ENCODE measurements at places on chromosomes 4 and X. TPM values are rescaled to one million over a fixed set of nuclear protein-coding genes. Genes with fewer than 3 reads are reported as not detected.

The NWD2 gene
- not detected for total RNA-seq

The INTS6L gene
- total RNA-seq, result 15.4 TPM

The P2RY8 gene
- under 0.01 TPM for total RNA-seq

The KLB gene
- not detected for total RNA-seq

The FMR1NB gene
- total RNA-seq, result not detected

The MAGEA11 gene
- total RNA-seq, result not detected

The CENPI gene
- 15.8 TPM for total RNA-seq

The ADH1C gene
- not detected for total RNA-seq

The AR gene
- total RNA-seq, result 2.1 TPM

The PSAPL1 gene
- not detected for total RNA-seq

The DGAT2L6 gene
- not detected for total RNA-seq

The SERTM2 gene
- 0.05 TPM for total RNA-seq

The MND1 gene
- total RNA-seq, result 1.8 TPM

The L1CAM gene
- 0.59 TPM for total RNA-seq

The TBX22 gene
- total RNA-seq, result not detected

The UGT2B17 gene
- not detected for total RNA-seq

The SPON2 gene
- 55.5 TPM for total RNA-seq

The HTR2C gene
- total RNA-seq, result not detected

The STPG2 gene
- 0.05 TPM for total RNA-seq

The ASMT gene
- total RNA-seq, result not detected

The BGN gene
- 34.1 TPM for total RNA-seq

The SPACA5 gene
- not detected for total RNA-seq

The NUDT11 gene
- 10.7 TPM for total RNA-seq

The USP51 gene
- total RNA-seq, result 1.5 TPM

The RNF128 gene
- 29.3 TPM for total RNA-seq

The RBM47 gene
- total RNA-seq, result 3.2 TPM

The PPP1R3F gene
- total RNA-seq, result 7.1 TPM

The TCP11X2 gene
- total RNA-seq, result not detected

The IDUA gene
- total RNA-seq, result 29.4 TPM

The RPA4 gene
- total RNA-seq, result 0.92 TPM

The NOX1 gene
- total RNA-seq, result not detected

The BLOC1S4 gene
- 19.6 TPM for total RNA-seq

The PLXNB3 gene
- 6.2 TPM for total RNA-seq

The LPAR4 gene
- not detected for total RNA-seq

The KIAA1210 gene
- not detected for total RNA-seq

The KDR gene
- total RNA-seq, result 0.88 TPM

The TAF7L gene
- 0.59 TPM for total RNA-seq

The MEPE gene
- not detected for total RNA-seq

The TMPRSS11A gene
- not detected for total RNA-seq

The TCEAL1 gene
- 18.1 TPM for total RNA-seq

The KLF8 gene
- under 0.01 TPM for total RNA-seq

The PAGE5 gene
- total RNA-seq, result not detected

The RP2 gene
- total RNA-seq, result 27.2 TPM

The PRDM8 gene
- total RNA-seq, result 11.9 TPM

The PHKA1 gene
- total RNA-seq, result 21.1 TPM

The FSTL5 gene
- total RNA-seq, result 0.05 TPM

The TSPAN5 gene
- total RNA-seq, result 105 TPM

The PABPC1L2A gene
- not detected for total RNA-seq

The SOD3 gene
- total RNA-seq, result 16.9 TPM

The SLC4A4 gene
- total RNA-seq, result 22.0 TPM

The DCX gene
- total RNA-seq, result not detected

All from smooth muscle cell of the umbilical artery (primary cell).